Activated CD4-positive, alpha-beta T cell treated with anti-CD3 and anti-CD28 coated beads, Interleukin-2, amount 50 U/mL, for 16 hours (primary cell): ENCODE measurements at places on chromosomes 3 and 15.

- DNase-seq: no peak
Measured at GRCh38 chr15:80395616-80396015, 8.6 kb upstream of the ARNT2 start.

- no peak for DNase-seq
Measured at GRCh38 chr15:78893538-78893937, 20.8 kb downstream of the MORF4L1 start.

GRCh38 chr3:182904164-182904563 lies 76.2 kb downstream of the DCUN1D1 start:
- no peak for DNase-seq

DNA sequence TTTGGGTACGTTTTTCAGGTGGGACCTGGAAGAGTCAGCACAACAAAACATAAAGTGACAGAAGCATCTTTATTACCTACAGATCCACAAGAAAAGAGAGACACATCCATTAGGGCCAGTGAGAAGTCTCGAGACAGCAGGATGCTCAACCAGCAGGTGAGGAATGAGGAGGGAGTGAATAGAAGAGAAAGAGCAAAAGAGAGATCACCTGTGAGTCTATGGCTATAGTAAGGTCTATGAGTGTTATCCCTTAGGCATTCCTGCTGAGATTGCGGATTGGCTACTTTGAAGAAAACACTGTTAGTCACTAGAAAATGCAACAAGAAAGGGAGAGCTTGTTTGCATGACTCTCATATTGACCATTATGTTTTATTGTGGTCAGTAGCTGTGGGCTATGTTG lies 1556.2 kb upstream of the GBE1 start:
- DNase-seq: no peak

- no peak for DNase-seq
Measured at GRCh38 chr3:64884536-64884935, 196.7 kb upstream of the ADAMTS9 start.

GRCh38 chr3:152309031-152309430 lies 40.3 kb downstream of the MBNL1 start:
- no peak for DNase-seq

- no peak for DNase-seq
Measured at GRCh38 chr15:76169911-76170800, 110.4 kb downstream of the TMEM266 start.

- no peak for DNase-seq
Measured at GRCh38 chr3:187398955-187399354, 30.8 kb downstream of the RTP4 start.

- DNase-seq: no peak
Measured at GRCh38 chr3:195580744-195581443, 2.8 kb downstream of the APOD start.

DNA sequence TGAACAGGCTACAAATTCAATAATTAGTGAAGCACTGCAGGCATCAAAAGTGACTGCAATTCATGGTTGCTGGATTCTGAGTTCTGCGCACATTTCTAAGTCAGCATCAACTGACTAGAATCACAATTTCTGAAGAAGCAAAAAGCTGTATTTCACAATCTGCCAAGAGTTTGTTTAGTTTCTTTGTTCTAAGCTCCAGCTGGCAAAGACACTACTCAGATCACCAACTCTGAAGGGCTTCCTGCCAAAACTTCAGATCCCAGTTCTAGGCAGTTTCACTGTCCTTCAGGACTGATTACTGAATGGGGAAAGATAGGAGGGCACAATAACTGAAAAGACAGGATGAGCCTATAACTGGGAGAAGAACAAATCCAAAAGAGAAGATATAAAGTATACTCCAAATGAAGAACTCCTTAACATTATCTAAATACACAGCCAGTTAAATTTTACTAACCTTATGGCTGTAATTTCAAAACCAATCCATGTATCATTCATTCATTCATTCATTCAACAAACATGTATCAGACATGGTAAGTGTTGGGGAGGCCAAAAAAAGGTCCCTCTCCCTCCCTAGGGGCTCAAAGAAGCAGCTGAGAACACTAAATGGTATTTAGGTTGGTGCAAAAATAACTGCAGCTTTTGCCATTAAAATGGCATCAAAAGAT lies 17.1 kb downstream of the TJP1 start:
- DNase-seq: no peak
